ENCODE measurements at places on chromosomes 2 and 18. TPM values are rescaled to one million over a fixed set of nuclear protein-coding genes. Genes with fewer than 3 reads are reported as not detected.

OSR1 gene
- total RNA-seq: 6.9 TPM

SAG gene
- not detected for total RNA-seq

GBX2 gene
- total RNA-seq: not detected

DNA sequence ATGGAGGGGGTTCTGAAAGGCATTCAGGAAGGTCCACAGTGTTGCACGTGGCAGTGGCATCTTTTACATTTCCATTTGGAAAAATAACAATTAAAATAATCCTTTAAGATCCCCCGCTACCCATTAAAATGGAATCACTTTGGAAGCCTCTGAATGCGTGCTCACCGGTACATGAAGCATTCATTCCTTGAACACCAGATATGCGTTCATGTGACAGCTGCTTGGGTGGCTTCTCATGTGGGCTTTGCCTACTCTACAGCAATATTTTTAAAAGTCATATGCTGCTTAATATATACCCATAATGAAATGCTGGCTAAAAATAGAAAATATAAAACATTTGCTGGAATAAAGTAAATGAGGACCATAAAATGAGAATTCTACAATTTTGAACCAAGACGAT is 14.4 kb upstream of the HAAO start:
- no peak for DNase-seq

DNA sequence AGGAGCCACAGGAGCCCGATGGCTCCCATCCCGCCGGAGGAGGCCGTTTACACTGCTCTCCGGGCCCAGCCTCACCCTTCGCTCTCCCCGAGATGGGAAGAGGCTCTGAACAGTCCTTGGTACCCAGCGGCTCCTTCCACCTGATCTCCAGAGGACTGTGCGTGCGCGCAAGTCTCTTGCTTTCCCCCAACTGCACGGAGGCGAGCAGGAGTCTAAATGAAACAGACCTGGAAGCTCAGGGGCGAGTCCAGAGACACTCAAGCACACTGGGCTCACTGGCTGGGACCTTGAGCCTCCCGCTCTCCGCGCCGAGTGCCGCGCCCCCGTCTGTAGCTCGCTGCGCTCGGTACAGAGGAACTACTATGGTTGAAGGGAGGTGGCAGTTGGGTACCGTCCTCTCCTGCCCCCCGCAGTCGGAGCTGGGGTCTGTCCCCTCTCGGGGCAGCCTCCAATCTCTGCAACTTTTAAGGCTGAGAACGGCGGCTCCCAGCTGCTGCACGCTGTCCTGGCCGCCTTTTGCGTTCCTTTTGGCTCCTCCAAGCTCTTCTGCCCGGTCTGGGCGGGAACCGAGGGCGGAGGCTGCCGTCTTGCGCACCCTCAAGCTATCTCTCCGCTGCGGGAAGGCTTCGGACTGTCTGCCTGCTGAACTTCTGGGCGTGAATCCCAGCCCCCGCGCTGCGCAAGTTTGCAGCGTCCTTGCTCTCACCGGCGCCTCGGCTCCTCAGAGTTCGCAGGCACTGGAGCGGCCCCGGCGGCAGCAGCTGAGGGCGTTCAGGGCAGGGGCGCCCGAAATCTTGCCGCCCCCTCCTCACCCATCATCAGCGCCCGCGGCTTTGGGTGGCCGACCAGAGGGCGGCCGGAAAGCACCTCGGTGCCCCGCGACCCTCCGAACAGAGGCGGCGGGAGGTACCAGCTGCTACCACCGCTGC is 491 bp downstream of the ALK start:
- no peak for DNase-seq

DNA sequence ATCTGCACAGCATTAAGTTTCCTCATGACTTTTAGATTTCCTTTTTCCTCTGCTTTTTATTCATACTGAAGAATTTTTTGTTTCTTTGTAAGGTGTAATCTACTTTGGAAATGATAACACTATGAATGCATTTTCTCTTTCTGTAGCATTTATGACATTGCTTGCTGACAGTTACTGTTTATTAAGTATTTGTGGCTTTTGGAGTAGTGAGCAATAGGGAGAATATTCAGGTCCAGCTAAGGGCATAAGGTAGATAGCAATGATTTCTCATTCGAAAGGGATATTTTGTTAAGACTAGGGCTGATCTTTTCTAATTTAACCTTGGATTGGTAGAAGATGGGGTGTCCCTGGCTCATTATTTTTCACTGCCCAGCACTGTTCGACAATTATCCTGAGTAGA is 80.3 kb downstream of the XRCC5 start:
- DNase-seq: no peak

Measured in PC-9 (cell line).